Activated CD8-positive, alpha-beta memory T cell treated with anti-CD3 and anti-CD28 coated beads for 4 hours (primary cell): ENCODE measurements at places on chromosomes 12 and 14.

- no peak for DNase-seq
These were observed 388.3 kb upstream of the GARIN6 start for GRCh38 chr12:99259040-99259934.

GRCh38 chr14:99509871-99510555, 28.8 kb downstream of the CCNK start:
- no peak for DNase-seq

- DNase-seq: no peak
These were observed 485.4 kb upstream of the CCDC196 start for GRCh38 chr14:66000766-66001165.

DNA sequence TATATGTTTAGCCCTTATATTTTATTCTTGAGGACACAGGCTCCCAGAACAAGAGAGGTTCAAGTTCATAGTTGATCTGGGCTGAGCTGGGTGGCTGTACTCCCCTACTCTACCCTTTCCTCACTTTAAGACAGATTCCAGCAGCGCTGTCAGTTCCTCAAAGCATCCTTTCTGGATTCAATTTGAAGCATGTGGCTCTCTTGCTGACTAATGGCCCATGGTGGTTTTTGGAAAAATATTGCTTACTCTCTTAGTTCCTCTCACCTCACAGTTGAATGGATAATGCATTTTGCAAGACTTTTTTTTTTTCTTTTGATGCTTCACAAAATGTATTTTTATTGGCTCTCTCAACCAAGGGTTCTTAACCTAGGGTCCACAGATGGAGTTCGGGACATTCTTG, 4.1 kb downstream of the PELI2 start:
- DNase-seq: no peak

GRCh38 chr12:89208661-89209096, 143.6 kb downstream of the DUSP6 start:
- DNase-seq: no peak

DNA sequence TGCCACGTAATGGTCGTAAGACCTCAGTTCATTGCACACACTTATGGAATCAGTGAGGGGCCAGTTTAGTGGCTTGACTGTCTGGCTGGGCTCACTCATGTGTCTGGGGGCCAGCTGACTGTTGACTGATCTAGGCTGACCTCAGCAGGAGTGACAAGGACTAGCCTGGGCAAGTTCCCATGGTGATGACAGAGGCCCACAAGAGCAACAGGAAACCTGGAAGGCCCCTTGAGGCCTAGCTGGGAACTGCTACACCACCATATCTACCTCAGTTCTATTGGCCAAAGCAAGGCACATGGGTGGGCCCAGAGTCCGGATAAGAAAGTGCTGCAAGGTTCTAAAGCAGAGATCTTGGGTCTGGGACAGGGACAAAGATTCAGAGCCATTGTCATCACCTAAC, 21.3 kb upstream of the RFLNA start:
- DNase-seq: no peak

DNA sequence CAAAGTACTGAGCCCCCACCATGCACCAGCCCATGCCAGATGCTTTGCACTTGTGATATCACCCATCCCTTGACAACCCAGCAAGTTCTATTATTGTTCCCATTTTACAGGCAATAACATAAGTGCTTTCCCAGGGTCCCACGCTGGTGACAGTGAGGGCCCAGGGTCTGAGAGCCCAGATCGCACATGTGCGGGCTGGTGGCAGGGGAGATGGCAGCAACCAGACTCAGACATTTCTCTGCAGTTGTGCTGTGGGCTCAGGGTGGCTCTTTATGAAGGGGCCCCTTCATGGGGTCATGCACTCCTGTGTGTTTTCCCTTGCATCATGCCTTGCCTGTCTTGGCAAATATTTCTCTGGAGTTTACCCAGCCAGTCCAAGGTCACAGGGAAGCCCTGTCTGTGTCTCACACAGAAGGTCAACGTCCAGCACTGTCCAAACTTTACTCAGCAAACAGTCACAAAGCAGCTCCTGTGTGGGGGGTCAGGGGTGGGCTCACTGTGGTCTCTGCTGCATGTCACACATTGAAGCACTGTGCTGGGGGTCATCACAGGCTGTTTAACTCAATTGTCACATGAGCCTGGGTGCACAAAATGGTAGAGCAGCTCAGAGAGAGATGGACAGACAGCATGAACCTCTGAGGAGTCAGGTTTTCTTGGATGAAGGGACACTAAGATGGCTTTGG, 12.7 kb downstream of the SERPINA5 start:
- no peak for DNase-seq
